ENCODE measurements at places on chromosomes 7 and 10.

- no peak for DNase-seq
Measured at GRCh38 chr10:101292194-101293006, 61.6 kb upstream of the BTRC start.

GRCh38 chr7:30155481-30155880 lies 20.7 kb downstream of the MTURN start:
- DNase-seq, result no peak

DNA sequence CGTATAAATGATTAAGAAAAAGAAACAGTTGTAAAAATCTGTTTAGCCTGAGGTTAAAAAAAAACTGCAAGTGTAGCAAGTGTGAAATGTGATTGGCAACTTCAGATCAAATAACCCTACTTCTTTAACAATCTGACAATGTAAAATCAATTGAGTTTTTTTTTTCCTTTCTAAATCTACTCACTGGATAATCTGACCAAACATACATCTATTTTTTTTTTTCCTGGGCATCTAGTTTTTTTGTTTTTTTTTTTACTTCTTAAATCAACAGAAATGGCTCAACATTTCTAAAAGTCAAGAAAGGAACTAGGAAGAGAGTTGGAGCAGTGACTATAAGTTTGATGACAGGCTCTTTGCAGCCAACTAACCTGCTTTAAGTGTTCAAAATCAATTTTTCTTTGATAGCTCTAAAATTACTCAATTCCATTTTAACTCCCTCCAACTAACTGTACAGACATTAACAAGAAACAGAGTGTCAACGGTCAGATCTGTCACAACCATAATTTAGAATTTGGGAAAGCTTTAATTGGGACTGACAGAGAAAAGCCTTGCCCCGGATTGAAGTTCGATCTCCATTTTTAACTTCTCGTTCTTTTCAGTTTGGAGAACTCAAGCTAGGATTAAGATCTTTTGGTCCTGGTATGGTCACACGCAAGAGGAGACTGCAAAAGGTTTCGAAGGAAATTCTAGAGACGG lies 1.2 kb downstream of the ARL3 start:
- DNase-seq, result no peak

- DNase-seq, result no peak
Measured at GRCh38 chr10:132700156-132701098, 85.5 kb downstream of the NKX6-2 start.

- no peak for DNase-seq
Measured at GRCh38 chr7:150322114-150322832, 882 bp upstream of the LRRC61 start.

- DNase-seq, result no peak
Measured at GRCh38 chr7:92854501-92855238, 18.3 kb upstream of the CDK6 start.

GRCh38 chr7:100689230-100690135 lies 4.6 kb downstream of the GIGYF1 start:
- DNase-seq, result no peak

DNA sequence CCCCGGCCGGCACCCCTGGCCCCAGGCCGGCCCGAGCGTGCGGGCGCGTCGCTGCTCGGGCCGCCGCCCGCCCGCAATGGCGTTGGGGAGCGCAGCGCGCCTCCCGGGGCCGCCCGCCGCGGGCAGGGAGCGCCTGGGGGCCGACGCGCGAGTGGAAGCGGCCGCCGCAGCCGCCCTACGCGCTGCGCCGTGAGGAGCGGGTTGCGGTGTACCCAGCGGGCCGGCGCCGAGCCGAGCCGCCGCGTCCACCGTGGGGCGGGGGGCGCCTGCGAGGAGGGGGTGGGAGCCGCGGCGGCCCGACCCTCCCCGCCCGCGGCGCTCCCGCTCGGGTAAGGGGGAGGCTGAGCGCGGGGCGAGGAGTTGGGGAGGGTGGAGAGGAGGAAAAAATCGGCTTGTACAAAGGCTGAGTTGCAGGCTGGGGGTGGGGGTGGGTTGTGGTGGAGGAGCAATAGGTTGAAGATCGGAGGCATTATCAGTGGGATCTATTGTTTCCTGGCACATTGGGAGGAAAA lies 473 bp downstream of the PPP1R9A start:
- no peak for DNase-seq

- no peak for DNase-seq
Measured at GRCh38 chr7:130922206-130923112, 188.5 kb upstream of the KLF14 start.

DNA sequence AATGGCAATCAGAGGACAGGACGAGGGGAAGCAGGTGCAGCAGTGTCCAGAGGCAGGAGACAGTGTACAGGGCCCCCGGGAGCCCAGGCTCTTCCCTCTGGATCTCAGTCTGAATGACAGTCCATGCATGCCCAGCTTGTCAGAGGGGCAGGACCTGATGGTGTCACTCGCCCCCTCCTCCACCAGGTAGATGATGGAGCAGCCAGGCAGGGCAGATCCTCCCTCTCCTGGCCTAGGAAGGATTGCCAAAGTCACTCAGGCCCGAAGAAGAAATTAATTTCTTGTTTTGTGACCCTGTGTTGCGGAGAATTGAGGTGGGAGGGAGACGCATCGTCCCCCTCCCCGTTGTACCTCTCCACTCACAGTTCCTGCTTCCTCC lies 4.0 kb downstream of the VSTM4 start:
- DNase-seq, result no peak

- DNase-seq, result no peak
Measured at GRCh38 chr10:16483241-16483917, 38.3 kb downstream of the C1QL3 start.

- no peak for DNase-seq
Measured at GRCh38 chr10:120732067-120732466, 119.1 kb upstream of the WDR11 start.

GRCh38 chr10:36003031-36003600 lies 361.0 kb upstream of the FZD8 start:
- DNase-seq, result no peak

GRCh38 chr10:58382489-58382995 lies 2.7 kb upstream of the TFAM start:
- no peak for DNase-seq

DNA sequence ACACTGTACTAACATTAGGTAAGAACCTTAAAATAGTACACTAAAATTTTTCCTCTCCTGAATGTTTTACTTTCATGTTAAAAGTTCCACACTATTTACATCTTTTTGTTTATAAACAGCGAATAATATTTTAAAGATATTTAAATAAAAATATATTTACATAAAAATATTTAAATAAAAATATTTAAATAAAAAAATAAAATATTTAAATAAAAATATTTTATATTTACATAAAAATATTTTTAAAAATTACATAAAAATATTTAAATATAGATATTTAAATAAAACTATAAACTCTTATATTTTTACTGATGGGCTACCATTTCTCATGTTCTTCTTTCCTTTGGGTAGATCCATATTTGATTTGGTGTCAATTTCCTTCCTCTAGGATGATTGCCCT lies 619.0 kb downstream of the ANKRD7 start:
- DNase-seq, result no peak

DNA sequence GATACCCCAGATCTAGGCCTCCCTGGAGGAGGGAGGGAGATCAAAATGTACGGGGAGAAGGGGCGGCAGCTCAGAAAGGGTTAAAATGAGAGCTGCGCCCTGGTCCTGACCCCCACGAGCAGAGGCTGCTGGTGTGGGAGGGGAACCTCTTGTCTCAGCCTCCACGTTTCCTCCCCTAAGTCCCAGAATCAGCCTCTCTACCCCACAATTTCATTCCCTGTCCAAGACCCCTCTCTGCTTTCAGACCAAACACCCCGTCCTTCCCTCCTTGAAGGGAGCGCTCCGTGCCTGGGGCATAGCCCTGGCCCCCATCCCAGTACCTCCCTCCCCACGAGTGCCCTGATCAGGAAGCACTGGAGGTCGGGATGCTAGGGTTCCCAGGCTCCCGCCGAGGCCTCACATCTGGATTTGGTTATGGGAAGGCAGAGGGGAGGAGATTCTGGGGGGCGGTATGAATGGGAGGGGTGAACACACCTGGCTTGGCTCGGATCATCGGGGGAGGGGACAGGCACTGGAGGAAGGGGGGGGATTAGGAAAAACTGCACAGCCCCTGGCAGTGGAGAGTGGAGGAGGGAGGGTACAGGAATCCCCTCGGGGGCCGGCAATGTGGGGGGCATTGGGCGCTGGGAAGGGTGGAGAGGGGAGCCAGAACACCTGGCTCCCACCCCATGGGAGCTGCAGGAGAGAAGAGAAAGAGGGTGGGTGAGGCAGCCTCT lies 2.7 kb downstream of the EPHB4 start:
- no peak for DNase-seq

DNA sequence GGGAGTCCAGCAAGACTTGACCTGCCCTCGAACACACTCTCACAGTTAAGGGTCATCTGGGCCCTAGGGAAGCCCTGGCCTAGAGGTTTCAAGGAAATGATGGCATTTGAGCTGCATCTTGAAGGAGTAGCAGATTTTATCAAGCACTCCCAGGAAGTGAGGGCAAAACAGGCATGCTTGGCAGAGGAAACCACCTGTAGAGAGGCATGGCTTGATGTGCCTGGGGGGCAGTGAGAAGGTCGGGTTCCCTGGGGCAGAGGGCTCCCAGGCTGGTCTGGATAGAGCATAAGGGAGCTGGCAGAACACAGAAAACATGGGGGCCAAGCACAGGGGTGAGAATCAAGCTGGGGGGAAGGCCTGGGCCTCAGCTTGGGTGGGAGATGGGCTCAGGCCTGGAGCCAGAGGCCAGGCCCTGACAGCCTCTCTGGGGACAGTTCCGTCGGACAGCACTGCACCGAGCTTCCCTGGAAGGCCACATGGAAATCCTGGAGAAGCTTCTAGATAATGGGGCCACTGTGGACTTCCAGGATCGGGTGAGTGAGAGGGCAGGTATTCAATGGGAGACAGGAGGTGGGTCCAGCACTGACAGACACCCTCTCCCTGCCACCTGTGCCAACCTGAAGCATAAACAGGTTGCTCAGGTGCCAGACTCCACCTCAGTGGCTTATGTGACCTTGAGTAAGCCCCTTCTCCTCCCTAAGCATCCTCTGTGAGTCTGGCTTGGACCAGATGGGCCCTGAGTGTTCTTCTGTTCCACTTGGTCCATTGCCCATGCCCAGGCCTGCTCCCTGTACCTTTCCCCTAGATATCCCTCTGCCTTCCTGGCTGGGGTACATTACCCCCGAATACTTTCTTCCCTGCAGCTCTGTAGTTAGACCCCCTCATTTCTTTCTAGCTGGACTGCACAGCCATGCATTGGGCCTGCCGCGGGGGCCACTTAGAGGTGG lies 3.5 kb upstream of the HOGA1 start:
- DNase-seq, result no peak

GRCh38 chr10:5045095-5045494 lies 41.4 kb upstream of the AKR1C2 start:
- no peak for DNase-seq

- DNase-seq, result no peak
Measured at GRCh38 chr7:150944066-150945042, 33.8 kb downstream of the KCNH2 start.

DNA sequence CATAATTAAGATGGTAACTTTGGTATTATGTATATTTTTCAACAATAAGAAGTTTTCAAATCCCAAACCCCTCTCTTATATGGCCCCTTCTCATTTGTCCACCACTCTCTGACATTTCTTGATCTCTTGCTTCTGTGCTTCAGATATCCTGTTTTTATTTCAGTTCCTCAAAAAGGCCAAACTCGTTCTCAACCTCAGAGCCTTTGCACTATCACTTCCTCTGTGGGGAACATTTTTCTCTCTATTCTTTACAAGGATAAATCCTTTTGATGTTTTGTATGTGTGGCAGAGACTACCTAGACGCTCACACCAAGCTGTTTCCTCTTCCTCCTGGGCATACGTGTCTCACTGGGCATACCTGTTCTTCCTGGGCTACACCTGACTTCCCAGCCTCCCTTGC lies 54.2 kb upstream of the FRMD4A start:
- no peak for DNase-seq

GRCh38 chr10:23060918-23061317 lies 34.5 kb upstream of the MSRB2 start:
- no peak for DNase-seq

DNA sequence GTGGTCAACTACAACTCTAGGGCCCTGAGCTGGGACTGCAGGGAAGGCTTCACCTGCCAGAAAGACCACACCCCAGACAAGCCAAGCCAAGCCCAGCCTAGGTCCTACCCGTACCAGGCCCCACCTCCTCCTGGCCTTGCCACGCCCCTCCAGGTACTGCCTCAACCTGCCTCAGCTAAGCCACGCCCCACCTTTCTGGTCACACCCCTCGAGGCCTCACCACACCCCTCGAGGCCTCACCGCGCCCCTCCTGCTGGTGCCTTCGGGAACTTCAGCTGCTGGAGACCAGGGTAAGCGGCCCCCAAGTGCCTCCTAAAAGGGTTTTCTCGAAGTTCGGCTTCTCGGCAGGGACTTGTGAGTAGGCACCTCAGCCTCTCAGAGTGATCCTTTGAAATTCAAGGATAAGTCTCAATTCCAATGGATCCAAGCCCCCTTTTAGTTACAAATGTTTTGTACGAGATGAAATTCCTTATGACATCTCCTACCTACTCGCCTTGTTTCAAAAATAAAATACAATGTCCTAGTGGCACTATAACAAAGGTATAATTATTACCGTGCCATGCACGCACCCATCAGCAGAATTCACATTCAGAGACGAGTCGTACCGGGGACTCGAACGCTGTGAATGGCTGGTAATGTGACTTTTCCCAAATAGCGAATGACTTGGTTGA lies 171.2 kb downstream of the ARHGAP21 start:
- DNase-seq, result no peak

GRCh38 chr7:95180-95862 lies 97.0 kb upstream of the FAM20C start:
- no peak for DNase-seq

DNA sequence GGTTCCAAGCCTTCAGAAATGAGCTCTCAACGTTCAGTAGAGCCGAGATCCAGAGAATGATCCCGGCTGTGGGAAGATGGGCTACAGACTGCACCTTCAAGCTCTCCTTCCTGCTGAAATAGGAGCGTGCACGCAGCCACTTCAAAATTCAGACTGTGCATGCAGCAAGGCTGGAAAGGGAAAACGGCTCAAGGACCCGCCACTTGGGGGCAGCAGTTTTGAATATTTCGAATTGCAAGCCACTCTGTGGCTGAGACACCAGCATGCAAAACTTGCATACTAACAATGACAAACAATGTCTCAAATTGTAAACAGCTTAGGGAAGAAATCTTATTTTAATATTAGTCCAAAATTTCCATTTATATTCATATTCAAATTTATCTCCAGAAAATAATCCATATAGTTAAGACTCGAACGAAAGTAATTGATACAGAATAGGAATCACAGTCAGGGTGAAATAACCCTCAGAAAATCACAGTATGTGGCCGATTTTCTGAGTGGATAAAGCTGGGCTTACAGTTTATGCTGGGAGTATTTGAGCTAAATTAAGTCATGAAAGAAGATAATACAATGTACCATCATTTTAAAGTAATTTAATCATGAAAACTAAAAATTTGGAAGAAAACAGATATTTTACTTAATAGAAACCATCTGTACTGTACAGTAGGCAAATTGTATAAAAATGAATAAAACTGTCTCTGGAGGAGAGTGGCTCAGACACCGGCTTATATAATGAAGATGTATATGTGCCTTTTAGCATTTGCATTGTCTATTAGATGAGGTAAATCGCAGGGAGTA lies 137.9 kb upstream of the MKI67 start:
- DNase-seq, result no peak

GRCh38 chr10:51960494-51960895 lies 261.1 kb upstream of the CSTF2T start:
- no peak for DNase-seq

- DNase-seq, result no peak
Measured at GRCh38 chr7:112225006-112225405, 18.5 kb downstream of the ZNF277 start.

- no peak for DNase-seq
Measured at GRCh38 chr7:159112136-159113011, 32.3 kb downstream of the VIPR2 start.

Data from T-helper 17 cell (primary cell).